ENCODE measurements at places on chromosomes 16 and 17.

DNA sequence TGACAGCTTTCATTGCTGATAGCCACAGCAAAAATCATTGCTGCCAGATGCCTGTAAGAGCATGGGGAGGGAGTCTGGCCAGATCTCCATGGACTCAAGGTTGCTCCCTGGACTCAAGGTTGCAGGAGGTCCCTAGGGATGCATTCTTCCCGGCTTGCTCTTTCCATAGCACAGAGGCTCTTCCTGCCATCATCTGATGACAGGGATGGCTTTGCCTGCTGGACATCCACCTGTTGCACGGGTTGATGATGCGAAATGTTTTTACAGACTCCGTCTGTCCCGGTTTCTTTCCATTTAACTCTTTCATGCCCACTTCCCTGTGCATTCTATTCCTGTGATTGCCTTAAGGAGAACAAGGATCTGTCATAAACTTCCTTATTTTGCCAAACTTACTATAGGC is 115.6 kb upstream of the HSBP1 start:
- no peak for DNase-seq

- DNase-seq, result no peak
These were observed 11.0 kb upstream of the GPR139 start for GRCh38 chr16:20084624-20085226.

DNA sequence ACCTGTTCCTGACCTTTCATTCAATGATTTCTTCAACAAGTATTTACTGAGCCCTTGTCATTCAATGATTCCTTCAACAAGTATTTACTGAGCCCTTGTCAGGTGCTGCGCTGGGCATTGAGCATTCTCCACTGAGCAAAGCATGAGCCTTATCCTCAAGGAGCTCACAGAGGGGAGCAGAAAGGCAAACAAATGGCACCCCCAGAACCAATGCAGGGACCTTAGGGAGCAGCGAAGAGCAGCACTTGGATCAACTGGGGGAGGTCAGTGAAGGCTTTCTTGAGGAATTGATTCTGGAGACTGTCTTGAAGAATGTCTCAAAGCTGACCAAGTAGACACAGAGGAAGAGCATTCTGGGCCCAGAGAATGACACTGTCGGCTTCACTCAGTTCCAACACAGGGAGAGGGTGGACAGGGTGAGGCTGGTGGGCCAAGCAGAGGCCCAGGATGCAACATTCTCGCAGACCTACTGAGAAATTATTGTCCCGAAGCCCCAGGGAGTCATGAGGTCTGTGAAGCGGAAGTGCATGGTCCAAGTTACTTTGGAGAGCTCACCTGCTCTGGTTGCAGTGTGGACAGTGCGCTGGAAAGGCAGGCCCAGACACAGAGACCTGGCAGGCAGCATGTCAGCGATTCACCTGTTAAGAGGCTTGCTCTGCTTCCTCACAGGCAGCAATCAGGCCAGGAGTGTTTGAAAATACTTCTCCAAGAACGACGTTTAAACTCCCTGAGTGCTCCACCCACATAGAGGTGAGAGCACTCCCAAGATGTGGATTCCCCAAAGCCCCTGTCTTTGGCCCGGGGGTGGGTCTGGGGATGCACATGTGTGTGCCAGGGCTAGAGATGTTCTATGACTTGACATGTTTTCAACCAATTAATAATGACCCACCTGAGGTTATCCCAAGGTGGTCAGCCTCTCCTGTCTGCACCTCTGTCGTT is 3.2 kb upstream of the MPO start:
- DNase-seq, result no peak

- DNase-seq, result no peak
These were observed 87.3 kb downstream of the C16orf78 start for GRCh38 chr16:49460786-49461470.

GRCh38 chr17:60646701-60647100 is 30.9 kb upstream of the BCAS3 start:
- no peak for DNase-seq

DNA sequence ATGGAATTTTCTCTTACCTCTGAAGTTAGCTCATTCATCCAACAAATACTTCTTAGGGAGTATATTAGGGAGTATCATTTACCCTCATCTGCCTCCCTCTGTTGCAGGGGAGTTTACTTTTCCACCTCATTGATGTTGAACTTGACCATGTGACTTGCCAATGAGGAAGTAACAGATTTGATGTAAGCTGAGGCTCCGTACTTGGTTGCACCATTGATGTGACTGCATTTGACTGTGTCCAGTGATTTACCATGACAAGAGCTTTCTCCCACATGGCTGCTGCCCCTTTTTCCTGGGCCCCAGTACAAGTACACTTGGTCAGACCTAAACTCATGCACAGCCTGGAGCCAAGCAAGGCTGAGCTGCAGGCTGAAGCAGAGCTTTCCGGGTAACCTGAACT is 81.6 kb upstream of the HS3ST2 start:
- no peak for DNase-seq

GRCh38 chr17:6546069-6546718 is 10.2 kb downstream of the PITPNM3 start:
- no peak for DNase-seq

DNA sequence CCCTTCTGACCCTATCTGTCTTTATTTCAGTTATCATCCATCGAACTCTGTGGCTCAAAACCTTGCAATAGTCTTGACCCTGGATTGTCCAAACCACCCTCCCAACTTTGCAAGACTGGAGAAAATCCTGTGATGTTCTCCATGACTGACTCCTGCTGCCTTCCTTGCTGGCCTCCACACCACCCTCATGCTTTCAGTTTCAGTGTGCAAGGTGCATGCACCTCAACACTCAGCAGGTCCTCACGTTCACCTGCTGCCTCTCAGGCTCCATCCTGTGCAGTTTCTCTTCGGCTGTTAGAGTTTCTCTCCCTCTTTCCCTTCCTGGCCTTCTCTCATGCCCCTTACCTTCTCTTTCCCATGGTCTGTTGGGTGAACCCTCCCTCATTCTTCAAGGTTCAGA is 59.4 kb upstream of the ASIC2 start:
- DNase-seq, result no peak

GRCh38 chr16:49513040-49513439 is 139.4 kb downstream of the C16orf78 start:
- peak; percentile 53 for DNase-seq

- peak; percentile 91 for DNase-seq
These were observed at the start of gene NDRG4 for GRCh38 chr16:58499615-58500351. Gene NDRG4, plus strand, starts transcription at chr16:58500143. Its CDS starts 106 bp downstream, at chr16:58500249.

DNA sequence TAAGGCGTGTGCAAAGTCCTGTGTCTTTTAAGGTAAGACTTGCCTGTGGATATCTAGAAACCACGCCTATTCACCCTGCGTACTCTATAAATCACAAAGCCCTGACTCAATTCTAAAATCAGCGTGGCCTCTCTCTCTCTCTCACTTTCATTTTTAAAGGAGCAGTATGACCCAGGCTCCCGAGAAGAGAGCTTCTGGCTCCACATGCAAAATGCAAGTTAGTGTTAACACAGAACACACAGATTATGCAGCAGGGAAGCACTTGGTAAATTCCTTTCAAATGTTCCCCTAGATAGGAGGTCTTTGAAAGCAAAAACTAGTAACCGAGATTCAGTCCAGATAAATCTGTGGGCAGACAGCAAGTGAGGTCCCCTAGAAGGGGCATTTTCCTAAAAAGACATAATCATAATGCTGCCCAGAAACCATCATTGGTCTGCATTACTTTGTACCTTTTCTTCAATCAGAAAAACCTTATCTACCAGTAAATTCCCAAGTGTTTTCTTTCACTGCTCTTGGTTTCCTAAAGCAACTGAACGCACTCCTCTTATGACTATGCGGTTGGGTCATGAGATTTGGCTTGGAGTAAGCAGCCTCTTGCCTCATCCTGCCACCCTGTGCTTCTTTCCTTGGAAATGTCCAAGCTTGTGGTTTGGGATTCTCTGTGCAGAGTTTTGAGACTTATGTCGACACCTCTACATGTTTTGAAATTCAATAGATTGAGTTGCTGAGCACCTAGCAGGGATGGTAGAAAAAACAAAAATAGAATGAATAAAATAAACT is 31.7 kb upstream of the KCNJ2 start:
- DNase-seq, result no peak
